ENCODE measurements at places on chromosomes 3 and 15.
A peak's percentile ranks its signal among the peaks of the same experiment; 100 is the strongest.

GRCh38 chr15:42511007-42511391 is 15.6 kb downstream of the SNAP23 start:
- no peak for DNase-seq

DNA sequence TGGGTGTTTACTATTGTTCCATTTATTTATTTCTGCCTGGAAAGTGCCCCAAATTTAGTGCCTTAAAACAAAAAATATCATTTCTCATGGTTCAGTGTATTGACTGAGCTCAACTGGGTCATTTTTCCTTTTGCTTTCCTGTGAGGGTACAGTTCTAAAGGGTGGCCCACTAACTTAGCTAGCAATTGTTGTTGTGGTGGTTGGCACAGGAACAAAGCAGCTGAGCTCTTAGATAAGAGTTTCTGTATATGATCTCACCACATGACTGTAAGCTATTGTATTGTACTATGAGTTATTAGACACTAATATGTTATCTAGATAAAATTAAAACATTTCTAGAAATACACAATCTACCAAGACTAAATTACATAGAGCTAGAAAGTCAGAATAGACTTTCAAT is 1283.7 kb downstream of the OTOL1 start:
- no peak for DNase-seq

DNA sequence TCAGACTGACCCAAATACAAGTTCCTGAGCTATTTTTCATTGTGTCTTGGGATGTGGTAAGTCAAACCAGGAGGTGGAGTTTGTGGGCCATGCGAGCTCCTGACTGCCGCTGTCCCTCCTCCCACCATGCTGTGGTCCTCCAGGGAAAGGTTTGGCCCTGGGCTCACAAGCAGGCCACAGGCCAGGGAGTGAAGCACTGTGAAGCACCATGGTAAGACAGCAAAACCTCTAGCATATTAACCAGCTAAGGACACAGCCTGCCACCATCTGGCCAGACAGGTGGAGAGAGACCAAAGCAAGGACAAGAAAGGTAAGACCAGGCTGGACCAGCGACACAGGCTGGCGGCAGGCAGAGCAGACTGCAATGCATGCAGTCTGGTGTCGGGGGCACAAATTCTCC is 15.3 kb downstream of the RAB43 start:
- DNase-seq: no peak

- DNase-seq: no peak
Measured at GRCh38 chr3:51934139-51934850, 7.4 kb downstream of the RRP9 start.

GRCh38 chr3:168628549-168628948 is 532.8 kb upstream of the GOLIM4 start:
- no peak for DNase-seq

GRCh38 chr15:77564938-77565337 is 67.8 kb downstream of the LINGO1 start:
- DNase-seq: no peak

DNA sequence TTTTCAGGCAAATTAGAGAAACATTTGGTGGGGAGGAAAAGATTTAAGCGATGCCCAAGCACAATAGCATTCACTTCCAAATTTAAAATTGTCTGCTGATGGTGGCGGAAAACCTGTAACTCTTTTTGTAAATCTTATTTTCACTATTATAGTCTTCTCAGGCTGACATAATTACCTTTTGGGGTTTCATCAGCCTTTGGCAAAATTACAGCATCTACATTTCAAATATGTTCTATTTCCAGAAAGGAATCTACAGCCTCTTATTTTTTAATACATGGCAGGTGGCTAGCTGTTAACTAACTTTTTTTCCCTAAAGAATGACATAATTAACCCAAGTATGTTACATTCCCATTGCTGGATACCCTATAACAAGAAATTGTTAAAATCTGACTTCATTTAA is 391.5 kb upstream of the CCDC54 start:
- no peak for DNase-seq

DNA sequence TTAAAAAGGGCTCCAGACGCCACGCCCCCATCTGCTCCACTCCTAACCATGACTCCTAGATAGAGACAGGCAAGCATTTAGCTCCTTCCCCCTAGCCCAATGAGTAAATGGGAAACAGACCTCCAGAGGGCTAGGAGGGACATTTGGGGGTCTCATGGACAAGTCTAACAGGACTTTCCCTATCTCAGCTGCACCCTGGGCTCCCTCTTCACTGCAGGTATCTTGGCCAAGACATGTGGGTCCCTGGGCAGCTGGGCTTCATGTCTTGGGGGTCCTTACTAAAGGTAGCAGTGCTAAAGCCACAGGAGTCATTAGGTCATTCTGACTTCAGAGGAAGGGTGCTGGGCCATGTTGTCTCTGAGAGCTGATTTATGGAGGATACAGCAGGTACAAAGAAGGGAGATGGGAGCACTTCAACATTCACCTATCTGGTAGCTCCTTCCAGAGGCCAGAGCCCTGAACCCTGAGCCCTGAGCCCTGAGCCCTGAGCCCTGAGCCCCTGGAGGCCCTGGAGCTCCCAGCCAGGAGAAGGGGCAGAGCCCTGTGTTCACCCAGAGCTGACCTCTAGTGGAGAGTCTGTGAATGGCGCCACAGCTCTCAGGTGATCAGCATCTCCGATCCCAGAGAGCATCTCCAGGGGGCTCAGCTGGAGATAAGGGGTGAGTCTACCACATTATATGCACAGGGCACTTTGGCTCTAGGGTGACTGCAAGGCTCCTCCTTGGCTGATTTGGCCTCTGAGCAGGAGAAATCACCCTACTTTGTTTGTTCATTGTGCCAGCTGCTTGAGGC is 40.1 kb upstream of the EPHB1 start:
- peak; percentile 42 for DNase-seq

GRCh38 chr3:147653367-147653923 is 244.3 kb downstream of the ZIC1 start:
- DNase-seq: no peak

- DNase-seq: no peak
Measured at GRCh38 chr3:79361748-79362378, 405.9 kb downstream of the ROBO1 start.

DNA sequence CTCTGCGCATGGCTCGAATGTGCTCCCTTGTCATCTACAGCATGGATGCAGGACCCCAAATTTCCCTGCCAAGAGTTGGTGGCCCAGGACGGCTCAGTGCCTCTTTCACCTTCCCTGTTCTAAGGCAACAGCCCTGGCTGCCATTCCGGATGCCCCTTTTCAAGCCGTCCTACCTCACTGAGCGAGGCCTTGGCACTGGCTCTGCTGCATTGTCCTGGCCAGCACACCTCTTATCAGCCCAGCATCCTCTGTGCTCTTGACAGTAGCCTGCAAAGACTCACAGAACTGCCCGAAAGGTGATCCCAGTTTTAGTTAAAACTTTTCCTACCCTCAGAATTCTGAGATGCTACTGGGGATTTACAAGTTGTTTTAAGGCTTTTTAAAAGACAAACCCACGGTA is 122.0 kb downstream of the MECOM start:
- DNase-seq: no peak

DNA sequence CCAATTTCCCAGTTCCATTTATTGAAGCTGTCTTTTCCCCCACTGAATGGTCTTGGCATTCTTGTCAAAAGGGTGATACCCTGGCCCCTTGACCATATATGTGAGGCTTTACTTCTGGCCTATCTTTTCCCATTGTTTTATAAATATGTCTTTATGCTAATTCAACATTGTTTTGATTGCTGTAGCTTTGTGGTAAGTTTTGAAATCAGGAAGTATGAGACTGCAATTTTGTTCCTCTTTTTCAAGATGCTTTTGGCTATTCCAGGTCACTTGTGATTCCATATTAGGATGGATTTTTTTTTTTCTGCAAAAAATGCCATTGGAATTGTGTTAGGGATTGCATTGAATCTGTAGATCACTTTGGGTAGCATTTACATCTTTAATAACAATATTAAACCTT is 141.2 kb upstream of the MANF start:
- DNase-seq: no peak

DNA sequence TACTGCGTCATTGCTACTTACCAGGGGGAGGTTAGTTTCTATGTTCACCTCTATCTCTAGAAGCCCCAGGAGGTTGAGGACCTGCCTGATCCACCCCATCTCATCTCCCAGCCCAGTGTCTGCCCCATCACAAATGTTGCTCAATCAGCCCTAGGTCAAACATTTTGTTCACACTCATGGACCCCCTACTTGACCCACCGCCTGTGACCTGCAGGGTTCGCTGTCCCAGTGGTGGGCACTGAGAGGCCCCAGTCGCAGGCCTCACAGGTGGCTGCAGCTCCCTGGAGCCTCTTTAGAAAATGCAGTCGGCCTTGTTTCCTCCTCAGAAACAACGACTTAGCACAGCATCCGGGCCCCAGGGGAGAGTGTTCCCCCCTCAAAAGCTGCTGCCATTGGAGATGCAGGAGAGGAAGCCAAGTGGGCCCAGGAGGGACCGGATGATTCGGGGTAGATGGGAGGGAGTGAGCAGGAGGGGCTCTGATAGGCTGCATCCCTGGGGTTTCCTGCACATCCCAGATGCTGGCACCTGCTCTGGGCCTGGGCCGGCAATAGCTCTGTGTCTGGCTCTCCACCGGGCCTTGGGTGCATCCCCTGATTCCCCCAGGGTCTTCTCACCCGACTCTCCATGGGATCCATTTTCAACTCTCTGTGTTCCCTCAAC is 18.4 kb upstream of the INSYN1 start:
- DNase-seq: no peak

GRCh38 chr3:146187334-146187950 is 26.5 kb upstream of the PLOD2 start:
- no peak for DNase-seq

- DNase-seq: no peak
Measured at GRCh38 chr3:13185737-13186434, 112.7 kb upstream of the IQSEC1 start.

DNA sequence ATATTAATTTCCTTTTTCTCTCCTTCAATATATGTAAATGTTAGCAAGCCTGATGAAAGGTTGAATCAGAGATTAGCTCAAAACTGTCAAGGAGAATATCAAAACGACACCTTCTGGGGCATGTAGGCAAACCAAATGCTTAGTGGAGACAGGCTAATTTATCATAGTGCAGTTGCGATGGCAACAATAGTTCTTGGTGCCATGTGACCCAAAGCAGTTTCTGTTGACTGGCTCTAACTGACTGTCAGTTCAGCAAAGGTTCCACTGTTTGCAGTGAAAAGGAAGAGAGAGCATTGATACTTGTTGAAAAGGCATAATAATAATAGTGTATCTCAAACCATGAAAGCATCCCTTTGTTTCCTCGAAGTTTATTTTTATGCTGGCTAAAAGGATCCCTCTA is 513.9 kb downstream of the NLGN1 start:
- no peak for DNase-seq

DNA sequence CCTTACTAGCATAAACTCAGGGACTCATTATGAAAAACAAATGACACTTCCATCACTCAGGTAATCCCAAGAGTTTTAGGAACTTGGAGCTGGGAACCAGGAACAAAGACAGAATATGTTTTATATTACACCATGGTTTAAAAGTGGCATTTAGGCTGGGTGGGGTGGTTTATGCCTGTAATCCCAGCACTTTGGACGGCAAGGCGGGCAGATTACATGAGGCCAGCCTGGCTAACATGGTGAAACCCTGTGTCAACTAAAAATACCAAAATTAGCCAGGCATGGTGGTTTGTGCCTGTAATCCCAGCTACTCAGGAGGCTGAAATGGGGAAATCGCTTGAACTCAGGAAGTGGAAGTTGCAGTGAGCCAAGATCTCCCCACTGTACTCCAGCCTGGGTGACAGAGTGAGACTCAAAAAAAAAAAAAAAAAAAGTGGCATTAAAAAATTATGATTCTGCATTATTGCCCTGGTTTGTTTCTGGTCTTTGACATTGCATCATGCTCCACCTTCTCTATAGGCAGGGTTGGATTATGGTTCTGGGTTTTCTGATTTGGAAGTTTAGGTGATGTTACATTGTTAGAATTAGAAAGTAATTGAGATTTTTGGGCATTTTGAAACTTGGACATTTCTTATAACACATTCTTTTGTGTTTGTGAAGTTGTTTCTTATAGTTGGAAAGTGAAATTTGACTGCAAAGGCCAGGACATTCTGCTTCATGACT is 19.0 kb downstream of the SQOR start:
- DNase-seq: no peak

DNA sequence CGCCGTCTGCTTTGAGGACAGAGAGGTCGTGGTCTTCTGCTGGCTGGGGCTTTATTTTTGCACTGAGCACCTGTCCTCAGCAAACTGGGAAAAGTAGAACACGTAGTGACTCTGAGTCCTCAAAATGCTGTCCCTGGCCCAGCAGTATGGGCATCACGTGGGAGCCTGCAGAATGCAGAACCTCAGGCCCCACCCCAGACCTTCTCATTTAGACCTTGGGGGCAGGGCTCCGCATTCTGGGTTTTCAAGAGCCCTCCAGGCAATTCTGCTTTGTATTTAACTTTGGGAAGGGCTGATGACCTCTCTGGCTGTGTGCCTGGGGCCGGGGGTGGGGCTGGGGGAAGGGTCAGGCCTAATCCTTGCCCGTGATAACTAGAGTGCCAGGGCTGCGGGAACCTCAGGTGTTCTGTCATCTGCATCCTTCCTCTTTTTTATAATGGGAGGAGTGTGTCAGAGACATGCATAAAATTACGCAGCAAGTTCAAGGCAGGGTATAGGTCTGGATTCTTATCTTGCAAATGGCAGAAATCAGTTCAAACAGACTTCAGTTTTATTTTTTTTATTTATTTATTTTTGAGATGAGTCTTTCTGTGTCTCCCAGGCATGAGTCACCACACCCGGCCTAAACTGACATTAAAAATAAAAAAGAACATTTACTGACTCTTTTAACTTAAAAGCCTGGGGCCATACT is 11.1 kb downstream of the SLC6A6 start:
- no peak for DNase-seq

DNA sequence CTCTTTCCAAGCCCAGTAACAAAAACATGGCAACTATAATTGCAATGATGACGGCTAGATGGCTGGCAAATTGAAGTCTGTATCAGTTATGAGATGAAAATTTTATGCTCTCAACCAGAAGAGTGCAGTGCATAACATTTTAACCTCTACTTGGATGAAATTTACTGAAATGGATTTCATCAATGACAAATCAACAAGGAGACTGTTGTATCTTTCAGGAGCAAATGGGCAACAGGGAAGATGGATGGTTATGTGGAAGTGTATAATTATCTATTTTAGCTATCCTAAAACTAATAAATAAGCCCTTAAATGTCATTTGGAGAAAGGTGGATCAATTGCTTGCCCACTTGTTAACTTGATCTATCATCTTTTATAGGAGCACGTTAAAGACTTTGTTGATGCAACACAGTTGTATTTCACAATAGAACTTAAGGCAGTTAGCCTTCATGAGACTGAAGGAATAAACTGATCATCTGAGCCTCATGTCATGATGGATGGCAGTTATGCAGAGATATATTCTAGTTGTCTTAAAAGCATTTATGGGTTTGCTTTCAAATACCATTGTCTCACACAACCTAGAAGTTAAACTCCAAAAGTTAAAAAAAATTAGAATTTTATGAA is 315.1 kb upstream of the TBC1D5 start:
- no peak for DNase-seq
